WTC11 (cell line): ENCODE measurements at places on chromosomes 3 and 15. TPM values are rescaled to one million over a fixed set of nuclear protein-coding genes. Genes with fewer than 3 reads are reported as not detected.

DNA sequence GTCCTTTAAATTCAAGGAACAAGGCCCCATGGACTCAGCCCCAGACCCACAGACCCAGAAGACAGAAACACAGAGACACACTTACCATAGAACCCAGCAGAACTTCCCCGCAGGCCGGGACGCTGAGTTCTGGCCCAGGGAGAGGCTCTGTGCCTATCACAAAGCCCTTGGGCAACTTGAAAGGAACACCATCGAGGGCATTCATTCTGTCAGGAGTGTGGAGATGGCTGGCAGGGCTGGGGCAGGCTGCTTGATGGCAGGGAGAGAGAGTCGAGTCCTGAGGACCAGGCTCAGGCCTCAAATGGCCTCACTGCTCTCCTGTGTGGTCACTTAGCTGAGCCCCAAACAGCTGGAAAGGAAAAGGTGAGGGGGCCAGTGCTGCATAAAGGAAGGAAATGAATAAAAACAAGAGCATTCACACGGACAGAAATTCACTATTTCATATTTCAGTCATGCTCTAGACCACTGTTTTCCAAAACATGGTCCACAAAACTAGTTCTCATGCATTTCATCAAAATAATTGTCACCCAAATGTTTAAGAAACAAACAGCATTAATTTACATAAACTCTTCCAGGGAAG lies 8.9 kb downstream of the UBAP1L start:
- H3K27me3 ChIP-seq, result peaks cover 10% of the 10 kb centered on the region
- no peak for DNase-seq
- H3K36me3 ChIP-seq, result no peaks in the 10 kb centered on the region
- no peak overlapping the region for H3K4me3 ChIP-seq
- H3K4me1 ChIP-seq, result peaks cover 2% of the 10 kb centered on the region
- no peak overlapping the region for H3K27ac ChIP-seq

DNA sequence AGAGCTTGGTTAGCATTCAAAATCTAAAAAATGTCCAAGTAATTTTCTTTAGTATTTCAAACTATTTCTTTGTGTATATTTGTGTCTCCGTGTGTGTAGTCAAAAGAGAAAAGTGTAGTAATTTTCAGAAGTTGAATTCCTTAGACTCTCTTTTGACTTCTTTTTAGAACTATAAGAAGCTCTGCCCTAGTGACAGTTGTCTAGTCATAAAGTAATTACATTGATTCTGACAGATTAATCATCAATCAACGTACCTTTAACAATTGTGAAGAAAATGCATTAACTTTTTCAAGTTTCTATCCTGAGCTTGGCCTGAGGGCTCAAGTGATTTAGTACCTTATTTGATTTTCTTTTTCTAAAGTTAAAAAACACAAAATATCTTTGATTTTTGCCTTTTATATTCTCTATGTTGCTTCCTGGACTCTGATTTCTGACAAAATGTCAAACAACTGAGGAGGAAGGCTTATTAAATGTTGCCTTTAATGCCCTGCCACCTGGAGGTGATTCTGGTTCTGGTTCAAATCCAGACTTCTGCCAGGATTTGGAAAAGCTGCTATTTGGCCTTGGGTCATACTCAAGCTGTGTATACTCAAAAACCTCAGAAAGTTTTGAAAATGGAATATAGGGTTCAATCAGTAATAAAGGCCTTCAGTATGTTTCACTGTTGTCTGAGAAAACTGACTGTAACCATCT lies 653.6 kb downstream of the NSUN3 start:
- H3K36me3 ChIP-seq, result no peaks in the 10 kb centered on the region
- DNase-seq, result peak; percentile 9
- H3K27ac ChIP-seq, result no peak overlapping the region
- H3K4me3 ChIP-seq, result no peak overlapping the region

Gene NME9
- total RNA-seq, result not detected in 3 replicates

- no peak overlapping the region for H3K27ac ChIP-seq
- H3K4me1 ChIP-seq, result no peaks in the 10 kb centered on the region
- no peak overlapping the region for H3K4me3 ChIP-seq
- DNase-seq, result no peak
- H3K27me3 ChIP-seq, result peaks cover 21% of the 10 kb centered on the region
Observed at GRCh38 chr3:541062-541801, 344.7 kb downstream of the CHL1 start.

Gene KIF7
- total RNA-seq, result 20.4 to 21.8 TPM (median 21.3 TPM) in 3 replicates

- H3K4me1 ChIP-seq, result peaks cover 7% of the 10 kb centered on the region
- no peak for DNase-seq
- no peaks in the 10 kb centered on the region for H3K36me3 ChIP-seq
- no peaks in the 10 kb centered on the region for H3K27me3 ChIP-seq
- no peak overlapping the region for H3K27ac ChIP-seq
Observed at GRCh38 chr15:48625126-48625525, 20.4 kb downstream of the FBN1 start.

GRCh38 chr15:78536134-78536533 lies 4.1 kb upstream of the PSMA4 start:
- H3K4me1 ChIP-seq, result no peaks in the 10 kb centered on the region
- no peak for DNase-seq
- no peak overlapping the region for H3K27ac ChIP-seq
- H3K4me3 ChIP-seq, result no peak overlapping the region
- no peaks in the 10 kb centered on the region for H3K36me3 ChIP-seq

GRCh38 chr3:193885832-193886231 lies 250.1 kb upstream of the HES1 start:
- H3K36me3 ChIP-seq, result 0 out of 2 replicates have a peak, but pooled peaks cover under 1% of the 10 kb centered on the region
- H3K4me3 ChIP-seq, result no peak overlapping the region
- peaks cover 15% of the 10 kb centered on the region for H3K4me1 ChIP-seq
- H3K27ac ChIP-seq, result no peak overlapping the region

Gene FGF12
- 8.0 to 13.5 TPM (median 11.0 TPM) in 3 replicates for total RNA-seq

Gene WDR93
- 0.09 TPM in 1 of 3 replicates, not detected in the others for total RNA-seq

DNA sequence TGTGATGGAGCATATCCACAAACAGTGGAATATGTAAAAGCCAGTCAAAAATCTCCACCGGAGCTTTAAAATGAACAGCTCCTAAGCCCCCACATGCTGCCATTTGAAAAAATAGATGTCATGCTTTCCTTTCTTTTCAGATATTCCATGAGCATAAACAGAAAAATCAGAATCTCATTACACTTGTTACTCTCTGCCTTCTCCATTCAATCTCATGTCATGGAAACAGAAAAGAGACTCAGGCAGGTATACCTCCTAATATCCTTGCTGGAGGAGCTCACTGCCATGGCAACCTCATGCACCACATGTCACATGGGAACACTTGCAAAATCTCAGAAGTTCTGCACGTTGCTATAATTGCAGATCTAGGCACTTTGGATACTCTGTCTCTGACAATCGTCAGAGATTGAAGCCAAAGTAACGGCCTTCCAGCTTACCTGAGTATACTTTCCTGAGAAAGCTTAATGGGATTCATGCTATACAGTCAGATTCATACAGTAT lies 317.0 kb upstream of the ADAMTS9 start:
- no peak overlapping the region for H3K27ac ChIP-seq
- H3K27me3 ChIP-seq, result no peaks in the 10 kb centered on the region
- H3K4me1 ChIP-seq, result no peaks in the 10 kb centered on the region
- no peak overlapping the region for H3K4me3 ChIP-seq

Gene KCNMB2
- not detected in 3 replicates for total RNA-seq

Gene GOLGA6A
- total RNA-seq, result 3.1 to 6.0 TPM (median 5.7 TPM) in 3 replicates

Gene ZIC1
- total RNA-seq, result 30.3 to 59.7 TPM (median 34.7 TPM) in 3 replicates

Gene PAK6
- total RNA-seq, result 8.7 to 11.7 TPM (median 9.6 TPM) in 3 replicates

Gene ZNF502
- total RNA-seq, result 2.6 to 3.6 TPM (median 3.4 TPM) in 3 replicates

- no peaks in the 10 kb centered on the region for H3K27me3 ChIP-seq
- H3K4me3 ChIP-seq, result no peak overlapping the region
- no peak for DNase-seq
- H3K4me1 ChIP-seq, result no peaks in the 10 kb centered on the region
- H3K36me3 ChIP-seq, result peaks cover 8% of the 10 kb centered on the region; the same call in 1 of the 2 replicates
Observed at GRCh38 chr15:52093539-52094510, 18.8 kb downstream of the BCL2L10 start.

- H3K27ac ChIP-seq, result no peak overlapping the region
- H3K27me3 ChIP-seq, result no peaks in the 10 kb centered on the region
- no peaks in the 10 kb centered on the region for H3K4me1 ChIP-seq
Observed at GRCh38 chr3:48974076-48974864, 15.8 kb upstream of the P4HTM start.

Gene CCDC39
- total RNA-seq, result 0.44 to 0.98 TPM in 2 of 3 replicates, not detected in the other

DNA sequence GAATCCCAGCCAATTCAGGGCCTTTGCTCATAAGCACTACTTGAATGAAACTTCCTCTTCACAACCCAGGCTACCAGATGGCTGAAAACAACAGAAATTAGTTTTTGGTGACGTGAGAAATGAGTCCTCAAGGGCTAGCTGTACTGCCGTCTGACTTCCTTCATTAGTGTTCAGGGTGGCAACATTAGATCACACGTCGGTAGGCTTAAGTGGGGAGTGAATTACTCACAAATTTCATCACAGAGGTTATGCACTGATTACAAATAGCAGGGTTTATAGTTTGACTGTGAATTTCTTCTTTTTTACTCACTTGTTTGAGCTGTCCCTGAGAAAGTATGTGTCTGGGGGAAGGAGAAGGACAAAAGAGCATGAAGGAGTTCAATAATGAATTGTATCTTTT lies 397.2 kb downstream of the GAP43 start:
- H3K27me3 ChIP-seq, result no peaks in the 10 kb centered on the region
- H3K4me1 ChIP-seq, result peaks cover 5% of the 10 kb centered on the region
- no peak for DNase-seq

DNA sequence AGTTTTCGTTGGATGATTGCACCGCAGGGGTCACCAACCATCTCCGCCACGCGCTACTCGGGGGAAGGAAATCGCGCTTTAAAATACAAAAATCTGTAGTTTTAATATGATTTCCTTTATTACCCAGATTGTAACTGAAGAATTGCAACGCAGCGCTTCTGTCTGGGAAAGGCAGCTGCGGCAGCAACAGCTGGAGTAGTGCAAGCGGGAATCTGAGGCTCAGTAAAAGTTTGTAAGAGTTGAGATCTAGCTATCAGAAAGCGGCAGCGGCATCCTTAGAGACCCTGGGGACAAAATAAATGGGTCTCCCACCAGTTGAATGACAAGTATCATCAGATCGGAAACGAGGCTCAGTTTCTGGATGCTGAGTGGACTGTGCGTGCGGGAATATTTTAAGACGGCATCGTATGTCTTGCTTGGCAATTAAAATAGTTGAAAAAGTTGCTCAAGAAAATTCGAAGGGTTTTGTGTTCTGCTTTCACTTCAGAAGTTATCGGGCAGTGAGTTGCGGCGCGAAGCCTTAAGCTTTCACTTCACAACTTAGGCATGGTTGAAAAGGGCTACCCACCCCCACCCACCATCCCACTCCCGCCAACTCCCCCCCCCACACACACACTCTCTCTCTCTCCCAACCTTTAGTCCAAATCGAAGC lies 2.7 kb downstream of the MECOM start:
- peaks cover 64% of the 10 kb centered on the region for H3K4me1 ChIP-seq
- H3K36me3 ChIP-seq, result no peaks in the 10 kb centered on the region
- H3K27ac ChIP-seq, result peak overlapping the region; percentile 83

Gene KLHL40
- total RNA-seq, result not detected in 3 replicates

Gene CPEB1
- total RNA-seq, result 2.5 to 3.9 TPM (median 3.2 TPM) in 3 replicates

DNA sequence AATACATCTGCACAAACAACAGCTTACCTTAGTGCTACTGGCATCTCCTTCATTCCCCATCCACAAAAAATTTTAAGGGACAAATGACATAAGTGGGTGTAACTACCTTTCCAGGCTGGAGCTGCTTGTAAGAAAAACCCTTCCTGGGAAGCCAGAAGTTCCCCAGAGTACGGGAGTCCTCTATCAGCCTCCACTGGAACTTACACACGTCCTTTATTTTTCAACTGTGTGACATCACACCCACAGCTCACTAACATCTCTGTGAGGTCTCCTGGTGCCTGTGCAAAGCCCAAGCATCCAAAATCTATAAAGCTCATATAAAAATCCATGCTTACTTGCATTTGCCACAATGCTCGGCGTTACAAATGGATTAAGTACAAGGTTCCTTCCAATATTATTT lies 27.6 kb downstream of the LRIG1 start:
- no peak for DNase-seq
- H3K4me3 ChIP-seq, result no peak overlapping the region
- peaks cover 16% of the 10 kb centered on the region; the same call in 1 of the 2 replicates for H3K4me1 ChIP-seq

DNA sequence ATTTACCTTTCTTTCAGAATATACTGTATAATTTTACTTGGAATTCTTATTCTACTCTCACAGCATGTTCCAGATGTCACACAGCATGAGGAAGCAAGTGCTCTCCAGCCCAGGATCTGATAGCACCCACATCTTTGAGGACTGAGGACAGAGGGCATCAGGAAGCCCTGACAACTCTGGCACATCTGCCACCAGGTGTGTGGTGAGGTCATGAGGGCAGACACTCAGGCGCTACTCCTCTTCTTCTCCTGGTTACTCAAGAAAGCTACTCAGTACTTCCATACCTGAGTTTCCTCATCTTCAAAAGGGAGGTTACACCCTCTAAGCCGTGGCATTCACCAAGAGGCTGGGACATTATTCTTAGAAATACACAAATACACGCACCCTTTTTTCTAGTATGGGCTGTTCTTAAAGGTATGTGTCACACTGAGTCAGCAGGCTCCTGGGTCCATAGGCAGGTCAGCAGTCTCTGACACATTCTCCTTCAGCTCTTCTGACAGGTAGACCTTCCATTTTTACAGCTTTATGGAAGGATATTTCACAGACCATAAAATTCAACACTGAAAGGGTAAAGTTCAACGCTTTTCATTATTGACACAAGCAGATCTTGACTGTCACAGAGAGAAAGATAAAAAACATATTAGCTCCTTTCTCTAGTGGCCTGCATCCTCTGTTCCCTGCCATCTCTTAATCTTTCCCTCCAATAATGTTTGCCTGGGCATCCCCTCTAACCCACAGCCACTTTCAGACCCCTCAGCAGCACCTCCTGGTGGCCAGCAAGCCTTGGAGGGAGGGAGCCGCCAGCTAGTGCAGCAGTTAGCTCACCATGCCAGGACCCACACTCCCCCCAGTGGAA lies 103.2 kb upstream of the TJP1 start:
- no peaks in the 10 kb centered on the region for H3K36me3 ChIP-seq
- H3K27me3 ChIP-seq, result no peaks in the 10 kb centered on the region
- DNase-seq, result peak; percentile 91
- H3K4me1 ChIP-seq, result peaks cover 39% of the 10 kb centered on the region
- no peak overlapping the region for H3K4me3 ChIP-seq

DNA sequence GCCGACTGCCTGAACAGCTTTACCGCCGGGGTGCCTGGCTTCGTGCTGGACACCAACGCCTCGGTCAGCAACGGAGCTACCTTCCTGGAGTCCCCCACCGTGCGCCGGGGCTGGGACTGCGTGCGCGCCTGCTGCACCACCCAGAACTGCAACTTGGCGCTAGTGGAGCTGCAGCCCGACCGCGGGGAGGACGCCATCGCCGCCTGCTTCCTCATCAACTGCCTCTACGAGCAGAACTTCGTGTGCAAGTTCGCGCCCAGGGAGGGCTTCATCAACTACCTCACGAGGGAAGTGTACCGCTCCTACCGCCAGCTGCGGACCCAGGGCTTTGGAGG lies 815 bp downstream of the SPINT1 start:
- DNase-seq, result peak; percentile 58
- peaks cover 41% of the 10 kb centered on the region for H3K4me1 ChIP-seq
- H3K27ac ChIP-seq, result peak overlapping the region; percentile 94
- no peaks in the 10 kb centered on the region; the same call in 1 of the 2 replicates for H3K27me3 ChIP-seq
- peaks cover 12% of the 10 kb centered on the region for H3K36me3 ChIP-seq
- peak overlapping the region; percentile 93 for H3K4me3 ChIP-seq
